ENCODE measurements at places on chromosomes 1 and 21.
A peak's percentile ranks its signal among the peaks of the same experiment; 100 is the strongest.

GRCh38 chr21:46452710-46453109, 6.0 kb upstream of the DIP2A start:
- DNase-seq: no peak

GRCh38 chr1:53783056-53783455, 44.1 kb upstream of the GLIS1 start:
- no peak for DNase-seq

- no peak for DNase-seq
Observed at GRCh38 chr1:170707959-170708655, 44.2 kb downstream of the PRRX1 start.

- DNase-seq: no peak
Observed at GRCh38 chr1:16038620-16038912, 5.0 kb upstream of the CLCNKB start.

DNA sequence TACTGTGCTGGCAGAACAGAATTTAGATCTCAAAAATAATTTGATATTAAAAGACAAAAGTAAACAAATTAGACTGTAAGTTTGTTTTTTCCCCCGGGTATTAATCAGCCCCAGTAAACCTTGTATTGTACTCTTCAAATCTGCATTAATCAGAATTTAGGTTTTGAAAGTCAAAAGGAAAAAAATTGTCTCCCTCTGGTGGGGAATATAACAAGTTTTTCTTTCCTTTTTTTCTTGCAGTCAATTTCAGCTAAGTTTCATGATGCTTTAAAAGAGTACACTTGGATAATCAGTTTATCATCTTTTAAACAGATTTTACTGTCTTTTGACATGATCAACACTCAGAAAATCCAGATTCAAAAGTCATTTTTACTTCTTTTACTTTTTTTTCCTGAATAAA, 134.5 kb upstream of the PKN2 start:
- DNase-seq: no peak

- no peak for DNase-seq
Observed at GRCh38 chr21:44347911-44348451, 5.4 kb upstream of the TRPM2 start.

GRCh38 chr1:208074353-208074752, 163.4 kb upstream of the CD34 start:
- DNase-seq: no peak

DNA sequence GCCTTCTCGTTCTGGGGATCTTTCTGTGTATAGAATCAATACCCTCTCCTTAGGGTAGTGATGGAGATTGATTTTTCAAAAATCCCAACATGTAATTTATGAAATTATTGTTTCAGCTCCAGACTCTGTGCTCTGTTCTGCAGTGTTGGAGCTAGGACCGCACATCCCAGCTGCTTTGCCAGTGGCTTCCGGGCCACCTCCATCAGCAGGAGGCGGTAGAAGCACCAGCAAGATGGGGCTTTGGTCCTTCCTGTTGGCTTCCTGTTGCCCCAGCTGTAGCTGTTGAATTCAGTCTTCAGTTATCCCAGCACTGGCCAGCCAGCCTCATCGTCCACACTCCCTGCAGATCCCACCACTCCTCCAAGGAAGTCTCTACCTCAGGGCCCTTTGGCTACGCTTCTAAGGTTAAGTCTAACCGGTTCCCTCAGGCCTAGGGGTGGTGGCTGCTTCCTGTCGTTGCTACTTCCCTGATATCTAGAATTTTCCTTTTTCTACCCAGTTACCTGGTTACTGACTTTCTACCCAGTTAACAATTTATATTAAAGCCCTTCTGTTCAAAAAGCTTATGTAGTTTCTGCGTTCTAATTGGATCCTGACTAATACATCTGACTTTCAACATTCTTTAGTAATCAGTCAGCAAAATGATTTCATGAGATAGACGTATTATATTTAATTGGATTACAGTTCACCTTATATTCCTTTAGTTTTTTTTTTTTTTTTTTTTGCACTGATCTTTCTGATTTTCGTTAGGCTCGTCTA, 24.6 kb downstream of the GALNT2 start:
- DNase-seq: no peak

- DNase-seq: no peak
Observed at GRCh38 chr1:177857285-177857684, 112.6 kb downstream of the SEC16B start.

DNA sequence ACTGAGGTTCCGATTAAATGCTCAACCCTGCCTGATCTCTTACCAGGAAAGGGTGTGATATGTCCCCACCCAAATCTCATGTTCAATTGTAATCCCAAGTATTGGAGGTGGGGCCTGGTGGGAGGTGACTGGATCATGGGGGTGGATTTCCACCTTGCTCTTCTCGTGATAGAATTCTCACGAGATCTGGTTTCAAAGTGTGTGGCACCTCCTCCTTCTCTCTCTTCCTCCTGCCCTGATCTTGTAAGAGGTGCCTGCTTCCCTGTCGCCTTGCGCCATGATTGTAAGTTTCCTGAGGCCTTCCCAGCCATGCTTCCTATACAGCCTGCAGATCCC, 34.9 kb downstream of the RSPH1 start:
- DNase-seq: no peak

GRCh38 chr21:33324291-33325221, at the start of gene IFNAR1:
Gene IFNAR1, plus strand, starts transcription at chr21:33324970. Its CDS starts 86 bp downstream, at chr21:33325056.
- DNase-seq: peak; percentile 95

DNA sequence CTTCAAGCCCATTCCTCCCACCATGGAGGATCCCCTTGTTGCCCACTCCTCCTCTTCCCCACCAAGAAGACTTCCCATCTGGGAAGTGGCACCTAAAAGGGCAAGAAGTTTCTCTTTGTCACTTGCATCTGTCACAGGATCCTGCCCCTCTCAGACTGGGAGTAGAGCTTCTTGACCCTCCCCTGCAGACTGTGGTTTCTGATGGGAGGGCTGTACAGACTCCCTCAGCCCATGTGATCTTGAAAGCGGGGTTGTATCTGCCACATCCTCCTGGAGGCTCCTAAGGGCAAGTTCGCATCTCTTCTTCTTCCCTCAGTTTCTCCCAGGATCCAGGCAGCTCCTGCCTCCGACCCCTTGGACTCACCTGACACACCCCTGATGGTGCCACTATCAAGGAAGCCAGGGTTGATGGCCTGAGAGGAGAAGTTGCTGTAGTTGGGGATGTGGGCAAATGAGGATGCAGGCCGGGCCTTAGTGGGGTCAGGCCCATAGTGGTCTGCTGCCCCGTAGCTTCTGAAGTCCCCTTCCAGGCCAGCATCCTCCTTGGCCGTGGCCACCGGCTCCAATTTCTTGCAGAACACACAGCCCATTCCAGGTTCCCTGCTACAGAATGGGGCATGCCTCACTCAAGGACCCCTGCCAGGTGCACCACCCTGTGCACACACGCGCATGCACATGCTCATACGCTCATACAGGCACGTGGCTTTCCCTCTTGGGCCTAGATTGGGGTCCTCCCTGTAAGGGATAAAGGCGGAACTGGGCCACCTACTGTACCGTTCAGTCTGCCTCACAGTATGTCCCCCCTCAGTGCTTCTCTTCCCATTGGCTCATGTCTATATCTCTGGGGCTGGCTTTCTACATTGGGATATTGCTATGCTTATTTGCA, 11.4 kb downstream of the FGR start:
- DNase-seq: no peak

DNA sequence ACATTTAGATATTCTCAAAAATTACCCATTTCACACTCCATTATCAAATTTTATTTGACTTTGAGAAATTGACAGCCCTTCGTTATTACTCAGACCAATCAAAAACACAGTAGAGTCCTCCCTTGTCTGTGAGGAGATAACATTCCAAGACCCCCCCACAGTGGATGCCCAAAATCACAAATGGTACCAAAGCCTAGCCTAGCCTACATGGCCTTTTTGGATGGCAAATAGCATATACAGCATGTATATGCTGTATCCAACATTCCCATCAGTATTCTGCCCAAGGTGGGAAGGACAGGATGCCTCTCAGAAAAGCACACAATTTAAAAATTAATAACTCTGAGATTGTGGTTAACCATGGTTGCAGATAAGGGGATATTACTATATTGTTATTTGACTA, 17.3 kb downstream of the SFPQ start:
- DNase-seq: no peak

- DNase-seq: peak; percentile 74
Observed at GRCh38 chr1:6962478-6962995, 177.3 kb downstream of the CAMTA1 start.

- no peak for DNase-seq
Observed at GRCh38 chr1:29575277-29575676, 339.0 kb downstream of the PTPRU start.

DNA sequence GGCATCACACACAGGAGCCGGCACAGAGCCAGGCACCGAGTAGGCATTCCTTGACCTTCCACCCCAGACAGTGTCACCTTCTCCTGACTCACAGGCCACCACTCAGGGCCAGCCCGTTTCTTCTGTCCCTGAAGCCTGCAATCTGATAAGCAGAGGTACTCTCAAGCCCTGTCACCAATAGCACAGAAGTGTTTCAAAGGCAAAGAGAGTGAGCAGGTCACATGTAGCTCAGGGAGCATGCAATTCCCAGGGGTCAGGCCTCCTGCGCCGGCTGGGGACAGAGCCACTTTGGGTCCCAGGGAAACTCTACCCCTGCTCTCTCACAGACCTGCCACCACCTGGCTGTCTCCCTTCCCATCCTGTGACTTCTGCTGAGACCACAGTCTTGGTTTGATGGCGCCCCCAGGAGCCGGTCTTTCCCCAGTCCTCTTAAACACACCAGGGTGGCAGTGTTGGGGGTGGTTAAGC, 13.2 kb downstream of the CAPN9 start:
- DNase-seq: no peak

GRCh38 chr1:24266398-24266941, 52.7 kb upstream of the GRHL3 start:
- DNase-seq: no peak

GRCh38 chr21:45912611-45913417, 68.8 kb upstream of the COL6A1 start:
- DNase-seq: no peak

DNA sequence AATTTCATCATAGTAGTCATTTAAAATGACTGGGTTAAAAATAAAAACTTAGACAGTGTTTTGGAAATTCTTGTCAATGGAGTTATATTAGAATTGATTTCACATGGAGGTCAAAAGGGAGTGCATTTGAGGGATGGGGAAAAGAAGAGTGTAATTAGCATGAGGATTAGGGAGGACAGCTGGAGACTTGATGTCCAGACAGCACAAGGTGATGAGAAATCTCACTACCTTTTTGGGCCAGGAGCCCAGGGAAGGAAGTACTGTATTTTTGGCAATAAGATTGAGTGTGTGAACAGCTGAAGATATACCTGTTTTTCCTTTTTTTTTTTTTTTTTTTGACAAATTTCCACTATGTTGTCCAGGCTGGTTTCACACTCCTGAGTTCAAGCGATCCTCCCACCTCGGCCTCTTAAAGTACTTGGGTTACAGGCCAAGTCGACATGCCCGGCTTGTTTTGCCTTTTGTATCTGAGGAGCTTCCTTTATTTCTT, 163.6 kb downstream of the PAPPA2 start:
- DNase-seq: no peak

DNA sequence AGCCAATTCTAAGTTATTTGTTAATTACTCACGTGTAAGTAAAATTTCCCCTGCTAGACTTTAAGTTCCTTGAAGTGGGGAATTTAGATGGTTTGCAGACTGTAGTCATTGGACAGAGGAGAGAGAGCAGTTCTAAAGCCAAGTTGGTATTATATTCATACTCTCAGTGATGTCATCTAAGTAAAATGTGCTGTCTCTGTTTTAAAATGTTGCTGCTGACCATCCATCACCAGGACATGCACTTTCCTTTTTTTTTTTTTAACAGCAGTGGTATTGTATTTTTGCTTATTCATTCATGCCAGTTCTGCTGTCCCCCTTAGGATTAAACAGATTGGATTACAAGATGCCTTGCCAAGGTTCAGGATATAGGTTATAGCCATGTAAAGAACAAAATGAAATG, 2.3 kb downstream of the TTLL7 start:
- DNase-seq: no peak

Measured in NCI-H1417 treated with DMSO at 0.1 percent for 48 hours (cell line).